CD4-positive, alpha-beta T cell treated with Interleukin-6 at 100 ng/mL for 8 hours (primary cell): ENCODE measurements at places on chromosomes 1 and 21.

- no peak for DNase-seq
These were observed 165.5 kb upstream of the NFIA start for GRCh38 chr1:60916906-60917305.

DNA sequence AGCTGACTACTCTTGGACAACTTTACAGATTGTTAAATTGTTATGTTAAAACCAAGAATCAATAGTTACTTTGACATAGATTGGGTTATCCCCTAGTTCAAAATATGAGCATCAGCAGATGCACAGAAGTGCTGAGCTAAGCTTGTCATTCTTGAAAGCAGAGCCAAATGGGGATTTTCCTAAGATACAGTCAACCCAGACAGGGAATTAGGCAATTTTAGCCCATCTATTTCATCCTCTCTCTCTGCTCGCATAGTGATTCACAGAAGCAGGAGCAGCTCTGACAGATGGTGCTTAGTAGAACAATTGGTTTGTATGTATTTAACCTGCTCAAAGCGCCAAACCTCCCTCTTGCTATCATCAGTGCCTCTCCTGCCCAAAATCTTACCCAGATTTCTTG, 27.9 kb upstream of the PRRC2C start:
- no peak for DNase-seq

GRCh38 chr21:46472246-46472645, 13.6 kb downstream of the DIP2A start:
- no peak for DNase-seq

GRCh38 chr21:33477066-33477465, 2.7 kb downstream of the TMEM50B start:
- DNase-seq: no peak

GRCh38 chr1:210446479-210446878, 117.8 kb downstream of the HHAT start:
- DNase-seq: peak; percentile 68

GRCh38 chr1:234906654-234907053, 222.0 kb downstream of the TOMM20 start:
- no peak for DNase-seq

DNA sequence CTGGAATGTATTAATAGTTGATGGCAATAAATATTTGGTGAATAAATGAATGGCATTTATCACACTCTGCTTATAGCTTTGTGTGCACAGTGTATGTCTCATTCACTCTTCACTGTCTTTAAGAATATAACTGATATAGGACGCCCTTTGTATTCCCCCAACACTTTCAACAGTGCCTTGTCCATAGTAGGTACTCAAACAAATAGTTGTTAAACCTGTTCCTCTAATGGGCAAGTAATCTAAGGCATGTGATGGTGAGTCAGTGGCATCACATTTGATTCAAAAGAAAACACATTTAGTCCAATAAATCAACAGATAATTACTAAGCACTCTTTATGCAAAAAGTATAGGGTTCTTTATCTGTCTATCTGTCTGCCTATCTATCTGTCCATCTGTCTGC, 11.2 kb upstream of the RXRG start:
- DNase-seq: no peak

DNA sequence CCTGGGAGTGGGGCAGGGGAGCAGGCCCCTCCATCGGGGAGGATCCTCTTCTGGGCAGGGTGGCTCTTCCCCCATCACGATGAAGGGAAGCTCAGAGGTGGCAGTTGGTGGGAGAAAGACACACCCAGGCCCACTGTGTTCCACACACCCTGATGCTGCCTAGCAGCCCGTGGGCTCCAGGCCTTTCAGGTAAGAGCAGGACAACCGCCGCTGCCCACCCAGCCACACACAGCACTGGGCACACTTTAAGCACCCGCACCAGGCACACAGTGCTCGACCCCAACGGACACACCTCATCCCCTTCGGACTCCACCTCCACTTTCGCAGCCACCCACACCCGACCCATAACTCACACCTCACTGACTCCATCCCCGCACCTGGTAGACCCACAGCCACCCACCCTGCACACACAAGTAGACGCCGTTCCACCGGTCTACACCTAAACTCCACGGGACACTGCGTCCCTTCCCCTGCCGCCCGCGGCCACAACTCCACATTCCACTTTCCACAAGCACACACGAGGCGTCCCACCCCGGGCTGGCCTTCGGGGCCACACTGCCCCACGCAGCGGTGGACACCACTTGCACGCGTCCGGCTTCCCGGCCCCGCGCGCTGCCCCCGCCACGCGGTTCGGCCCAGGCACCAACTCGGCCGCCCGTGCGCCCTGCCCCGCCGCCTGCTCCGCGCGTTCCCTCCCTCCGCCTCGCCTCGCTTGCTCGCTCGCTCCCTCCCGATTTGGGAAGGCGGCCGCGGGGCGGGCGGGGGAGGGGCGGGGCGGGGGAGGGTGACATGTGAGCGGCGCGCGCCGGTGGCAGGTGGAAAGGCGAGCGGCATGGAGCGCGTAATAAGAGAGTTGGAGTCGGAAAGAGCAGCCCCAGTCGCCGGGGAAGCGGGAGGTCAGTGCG, at the start of gene KCNQ4:
Gene KCNQ4 (plus strand): TSS at position 787 of the 905 bp plus-strand sequence. CDS start 307 bp downstream, outside the sequence.
- no peak for DNase-seq

DNA sequence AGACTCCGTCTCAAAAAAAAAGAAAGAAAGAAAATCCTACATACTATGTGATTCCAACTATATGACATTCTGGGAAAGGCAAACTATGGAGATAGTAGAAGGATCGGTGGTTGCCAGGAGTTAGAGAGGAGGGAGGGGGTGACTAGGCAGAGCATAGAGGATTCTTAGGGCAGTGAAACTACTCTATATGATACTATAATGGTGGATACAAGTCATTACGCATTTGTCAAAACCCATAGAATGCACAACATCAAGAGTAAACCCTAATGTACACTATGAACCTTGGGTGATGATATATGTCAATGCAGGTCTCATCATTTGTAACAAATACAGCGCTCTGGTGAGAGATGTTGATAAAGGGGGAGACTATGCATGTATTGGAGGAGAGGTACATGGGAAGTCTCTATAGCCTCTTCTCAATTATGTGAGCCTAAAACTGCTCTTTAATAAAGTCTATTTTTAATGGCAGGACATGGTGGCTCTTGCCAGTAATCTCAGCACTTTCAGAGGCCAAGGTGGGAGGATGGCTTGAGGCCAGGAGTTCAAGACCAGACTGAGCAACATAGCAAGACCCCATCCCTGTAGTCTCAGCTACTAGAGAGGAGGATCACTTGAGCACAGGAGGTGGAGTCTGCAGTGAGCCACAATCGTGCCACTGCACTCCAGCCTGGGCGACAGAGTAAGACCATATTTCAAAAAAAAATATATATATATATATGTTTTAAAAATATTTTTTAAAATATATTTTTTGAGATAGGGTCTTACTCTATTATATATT, 17.0 kb downstream of the SLC2A5 start:
- DNase-seq: no peak

- no peak for DNase-seq
These were observed 912.6 kb downstream of the TTLL7 start for GRCh38 chr1:83086346-83086745.

GRCh38 chr1:71572038-71572437, 491.2 kb upstream of the ZRANB2 start:
- DNase-seq: no peak

DNA sequence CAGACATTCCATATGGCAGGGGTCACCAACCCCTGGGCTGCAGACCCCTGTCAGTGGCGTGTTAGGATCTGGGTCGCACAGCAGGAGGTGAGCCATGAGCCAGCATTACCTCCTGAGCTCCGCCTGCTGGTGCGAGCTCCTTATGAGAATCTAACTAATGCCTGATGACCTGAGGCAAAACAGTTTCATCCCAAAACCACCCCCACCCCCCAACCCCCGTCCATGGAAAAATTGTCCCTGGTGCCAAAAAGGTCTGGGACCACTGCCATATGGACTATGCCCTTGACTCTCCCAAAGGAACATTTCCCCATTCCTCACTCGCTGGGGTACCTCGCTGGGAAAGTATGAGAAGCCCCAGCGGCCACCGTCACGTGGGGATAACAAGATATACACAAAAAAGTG, 6.4 kb upstream of the CPT2 start:
- no peak for DNase-seq

DNA sequence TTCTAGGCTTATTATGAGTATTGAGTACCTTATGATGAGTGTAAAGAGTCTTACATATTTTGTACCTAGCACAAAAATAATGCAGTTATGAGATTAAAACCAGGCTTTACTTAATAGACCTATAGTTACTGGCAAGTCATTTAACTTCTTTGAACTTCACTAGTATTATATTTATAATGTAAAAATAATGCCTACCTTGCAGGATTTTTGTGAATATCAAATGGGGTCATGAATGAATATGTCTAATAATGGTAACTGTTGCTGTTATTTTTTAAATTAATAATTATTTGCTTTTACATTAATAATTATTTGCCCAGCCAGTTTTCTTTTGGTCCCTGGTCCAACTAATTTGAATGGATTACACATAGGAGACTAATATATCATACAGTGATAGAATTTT, 242.5 kb downstream of the GPR52 start:
- DNase-seq: no peak

- DNase-seq: no peak
These were observed 100.2 kb upstream of the COG2 start for GRCh38 chr1:230542054-230542453.

DNA sequence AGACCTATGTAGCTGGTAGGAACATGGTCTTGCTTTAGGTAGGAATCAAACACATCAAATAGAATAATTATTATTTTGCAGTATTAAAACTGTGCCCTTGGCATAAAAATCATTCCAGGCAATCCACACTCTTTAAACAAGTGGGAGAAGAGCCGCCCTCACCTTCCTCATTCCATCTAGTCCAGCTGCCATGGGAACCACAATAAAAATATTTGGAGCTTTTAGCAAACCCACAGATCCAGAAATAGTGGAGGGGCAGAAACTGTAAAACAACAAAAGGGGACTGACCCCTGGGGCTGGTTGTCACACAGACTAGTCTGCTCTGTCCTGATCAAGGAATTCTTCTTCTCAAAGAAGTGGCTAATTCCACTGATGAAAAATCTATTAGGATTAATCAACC, 61.6 kb downstream of the PTPRC start:
- no peak for DNase-seq

DNA sequence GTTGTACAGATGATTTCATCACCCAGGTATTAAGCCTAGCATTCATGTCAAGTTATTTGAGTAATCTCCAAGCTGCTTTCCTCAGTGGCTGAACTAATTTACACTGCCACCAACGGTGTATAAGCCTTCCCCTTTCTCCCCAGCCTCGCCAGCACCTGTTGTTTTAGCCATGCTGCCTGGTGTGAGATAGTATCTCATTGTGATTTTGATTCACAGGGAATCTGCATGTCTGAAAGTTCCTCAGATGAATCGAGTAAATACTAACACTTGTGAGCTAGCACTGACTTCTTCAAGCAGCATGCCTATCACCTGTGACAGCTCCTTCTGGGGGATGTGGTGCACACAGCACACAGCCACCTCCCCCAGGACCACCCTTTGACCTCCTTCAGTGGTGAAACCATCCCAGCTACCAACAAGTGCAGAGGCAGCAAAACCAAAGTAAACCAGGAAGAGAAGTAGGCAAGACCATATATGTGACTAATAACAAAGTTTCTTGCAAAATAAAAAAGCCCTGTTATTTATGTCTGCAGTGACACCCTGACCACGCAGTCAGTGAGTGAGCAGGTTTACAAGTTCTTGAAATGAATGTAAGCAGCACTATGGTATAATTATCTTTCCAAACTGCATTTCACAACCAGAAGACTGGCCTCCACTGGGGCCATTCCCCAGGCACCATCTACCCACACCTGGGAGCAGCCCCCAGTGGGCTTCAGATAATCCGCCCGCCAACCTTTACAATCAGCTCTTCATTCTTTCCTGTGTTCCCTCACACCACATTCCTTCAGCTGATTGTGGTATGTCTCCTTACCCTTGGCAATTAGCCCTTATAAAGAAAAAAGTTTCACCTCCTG, 173.8 kb downstream of the ETS2 start:
- DNase-seq: no peak

- no peak for DNase-seq
These were observed 98.7 kb upstream of the USP24 start for GRCh38 chr1:55313903-55314302.

DNA sequence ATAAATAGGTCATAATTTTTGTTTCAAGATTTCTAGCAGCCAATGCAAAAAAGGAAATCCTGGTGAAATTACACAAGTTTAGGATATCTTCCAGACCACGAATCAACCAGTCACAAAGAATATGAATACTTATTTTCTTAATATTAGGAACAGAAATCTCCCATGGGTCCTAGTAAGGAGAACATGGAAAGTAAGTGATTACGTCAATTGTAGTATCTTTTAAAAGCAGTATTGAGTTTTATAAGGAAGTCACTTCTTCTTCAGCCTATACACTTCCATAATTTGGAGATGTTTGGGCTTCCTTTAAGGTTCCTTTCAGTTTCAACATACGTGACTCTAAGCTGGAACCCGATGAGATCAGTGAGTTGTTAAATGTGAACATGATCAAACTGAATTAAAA, 534.5 kb downstream of the USP25 start:
- DNase-seq: no peak

GRCh38 chr1:39955547-39956539, 898 bp downstream of the MFSD2A start:
- peak; percentile 21 for DNase-seq

- no peak for DNase-seq
These were observed 27.6 kb upstream of the KCNK1 start for GRCh38 chr1:233586301-233586700.

GRCh38 chr1:191320062-191320461, 838.2 kb upstream of the RGS18 start:
- DNase-seq: no peak

DNA sequence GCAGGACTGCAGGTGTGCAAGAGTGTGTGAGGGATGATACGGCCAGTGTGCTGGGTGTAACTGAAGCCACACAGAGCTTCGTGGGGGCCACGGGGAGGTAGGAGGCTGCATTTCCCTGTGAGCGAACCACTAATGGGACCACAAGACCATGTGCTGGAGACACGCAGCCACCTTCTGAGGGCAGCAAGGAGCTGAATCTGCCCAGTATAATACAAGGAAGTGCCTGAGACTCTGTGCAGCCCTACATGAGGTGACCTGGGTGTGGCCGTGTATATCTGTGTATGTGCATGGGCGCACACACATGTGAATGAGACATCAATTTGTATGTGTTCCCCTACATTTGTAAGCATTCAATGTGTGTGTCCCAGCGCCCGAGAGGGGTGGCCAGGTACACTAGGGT, 50.8 kb downstream of the CHD5 start:
- DNase-seq: no peak

GRCh38 chr1:55741516-55741915, 526.4 kb upstream of the USP24 start:
- DNase-seq: no peak
